ENCODE measurements at places on chromosomes 1 and 21. TPM values are rescaled to one million over a fixed set of nuclear protein-coding genes. Genes with fewer than 3 reads are reported as not detected.

The JMJD4 gene
- 15.0 TPM for total RNA-seq

The ZNF669 gene
- total RNA-seq = 8.3 TPM

The FCRL5 gene
- not detected for total RNA-seq

The CD48 gene
- not detected for total RNA-seq

GRCh38 chr21:32884062-32884461 is 112.5 kb upstream of the PAXBP1 start:
- peaks cover 4% of the 10 kb centered on the region for H3K4me1 ChIP-seq
- DNase-seq = no peak
- no peaks in the 10 kb centered on the region for H3K36me3 ChIP-seq
- peaks cover 15% of the 10 kb centered on the region for H3K27me3 ChIP-seq
- H3K4me3 ChIP-seq = no peak overlapping the region

DNA sequence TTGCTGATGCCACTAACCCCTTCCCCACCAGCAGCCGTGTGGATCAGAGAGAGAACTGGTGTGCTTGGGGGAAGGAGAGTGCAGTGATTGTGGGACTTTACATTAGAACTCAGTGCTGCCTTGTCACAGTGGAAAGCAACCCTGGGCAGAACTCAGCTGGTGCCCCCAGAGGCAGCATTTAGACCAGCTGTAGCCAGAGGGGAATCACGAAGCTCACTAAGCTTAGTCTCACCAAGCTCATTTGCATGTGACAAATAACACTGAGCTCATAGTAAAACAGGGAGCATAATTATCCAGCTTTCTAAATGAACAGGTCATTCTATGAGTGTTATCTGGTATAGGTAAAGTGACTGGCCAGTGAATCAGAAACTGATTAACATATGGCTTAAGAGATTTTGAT is 9.8 kb upstream of the SMAP2 start:
- H3K36me3 ChIP-seq = no peaks in the 10 kb centered on the region
- no peak for DNase-seq
- peaks cover 5% of the 10 kb centered on the region for H3K4me1 ChIP-seq
- no peak overlapping the region for H3K4me3 ChIP-seq
- no peak overlapping the region for H3K27ac ChIP-seq
- H3K27me3 ChIP-seq = peaks cover 5% of the 10 kb centered on the region

DNA sequence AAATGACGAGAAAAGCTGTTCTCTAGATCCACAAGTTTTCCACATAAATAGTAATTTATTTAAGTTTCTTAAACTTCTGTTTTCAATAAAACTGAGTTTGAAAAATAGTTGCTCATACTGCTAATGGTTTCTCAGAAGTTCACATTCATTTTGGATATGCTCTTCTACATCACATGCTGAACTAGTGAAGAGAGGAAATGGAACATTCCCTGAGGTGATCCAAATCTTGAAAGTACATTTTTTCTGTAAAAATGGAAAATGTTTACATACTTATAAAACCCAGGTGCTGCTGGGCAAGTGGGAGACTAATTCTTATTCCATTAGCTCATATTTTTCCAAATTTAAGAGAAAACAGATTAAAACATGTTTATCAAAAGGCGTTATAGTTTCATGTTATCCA is 111.7 kb downstream of the ADGRL4 start:
- no peaks in the 10 kb centered on the region for H3K27me3 ChIP-seq
- H3K27ac ChIP-seq = no peak overlapping the region
- DNase-seq = no peak
- peaks cover 19% of the 10 kb centered on the region for H3K4me1 ChIP-seq
- no peak overlapping the region for H3K4me3 ChIP-seq

DNA sequence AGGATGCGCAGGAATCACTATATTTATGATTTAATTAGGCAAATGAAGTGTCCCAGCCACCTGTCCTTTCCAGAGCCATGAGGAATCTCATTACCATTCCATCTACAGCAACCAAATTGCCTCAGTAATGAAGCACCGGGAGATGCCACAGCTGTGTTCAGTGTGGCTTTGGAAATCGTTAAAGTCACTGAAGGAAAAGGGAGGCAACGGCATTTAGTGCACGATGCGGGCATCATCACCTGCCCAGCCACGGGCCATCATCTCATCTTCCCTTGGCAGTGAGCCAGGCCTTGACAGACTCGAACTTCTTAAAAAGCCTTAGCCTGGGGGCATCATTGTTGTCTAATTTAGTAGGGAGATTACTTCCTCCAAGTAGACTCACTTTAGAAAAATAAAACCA is 67.8 kb downstream of the CNIH3 start:
- no peaks in the 10 kb centered on the region for H3K4me1 ChIP-seq
- H3K27ac ChIP-seq = no peak overlapping the region
- peaks cover 2% of the 10 kb centered on the region for H3K36me3 ChIP-seq

DNA sequence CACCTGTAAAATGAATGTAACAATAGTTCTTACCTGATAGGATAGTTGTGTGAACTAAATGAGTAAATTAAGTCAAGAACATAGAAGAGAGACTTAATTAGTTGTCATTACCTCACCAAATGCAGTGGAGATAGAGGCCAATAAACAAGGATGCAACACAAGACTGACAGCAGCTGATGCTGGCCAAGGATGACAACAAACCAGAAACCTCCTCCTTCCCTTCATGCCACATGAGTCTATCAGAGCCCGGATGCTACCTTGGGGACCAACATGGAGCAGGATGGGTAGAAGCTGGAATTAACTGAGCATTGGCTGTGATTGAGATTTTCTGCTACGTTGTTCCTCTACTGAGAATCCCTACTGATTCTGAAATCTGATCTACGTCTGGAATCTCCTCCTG is 30.3 kb upstream of the USP1 start:
- no peaks in the 10 kb centered on the region for H3K36me3 ChIP-seq
- no peaks in the 10 kb centered on the region for H3K27me3 ChIP-seq
- no peak overlapping the region for H3K4me3 ChIP-seq
- no peak for DNase-seq

DNA sequence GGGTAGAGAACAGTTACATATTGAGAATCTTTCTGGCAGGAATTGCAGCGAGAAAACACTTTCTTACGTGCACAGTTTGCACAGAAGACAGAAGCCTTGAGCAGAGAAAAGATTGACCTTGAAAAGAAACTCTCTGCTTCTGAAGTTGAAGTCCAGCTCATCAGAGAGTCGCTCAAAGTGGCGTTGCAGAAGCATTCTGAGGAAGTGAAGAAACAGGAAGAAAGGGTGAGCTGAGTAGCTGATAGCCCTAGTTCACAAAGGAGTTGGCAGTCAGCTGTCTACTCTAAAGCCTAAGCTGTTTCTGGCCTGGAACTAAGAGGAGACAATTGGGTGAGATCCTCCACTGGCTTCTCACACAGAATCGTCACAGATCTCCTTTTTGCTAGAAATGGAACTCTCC is 20.3 kb upstream of the SH3BGRL3 start:
- no peaks in the 10 kb centered on the region for H3K27me3 ChIP-seq
- H3K27ac ChIP-seq = no peak overlapping the region
- H3K4me3 ChIP-seq = no peak overlapping the region
- peaks cover 42% of the 10 kb centered on the region for H3K36me3 ChIP-seq
- H3K4me1 ChIP-seq = peaks cover 4% of the 10 kb centered on the region
- no peak for DNase-seq

- H3K27ac ChIP-seq = peak overlapping the region; percentile 50
- peaks cover 31% of the 10 kb centered on the region for H3K4me1 ChIP-seq
- no peaks in the 10 kb centered on the region for H3K27me3 ChIP-seq
- H3K36me3 ChIP-seq = peaks cover 4% of the 10 kb centered on the region
Measured at GRCh38 chr1:24393892-24394291, 19.7 kb downstream of the STPG1 start.

DNA sequence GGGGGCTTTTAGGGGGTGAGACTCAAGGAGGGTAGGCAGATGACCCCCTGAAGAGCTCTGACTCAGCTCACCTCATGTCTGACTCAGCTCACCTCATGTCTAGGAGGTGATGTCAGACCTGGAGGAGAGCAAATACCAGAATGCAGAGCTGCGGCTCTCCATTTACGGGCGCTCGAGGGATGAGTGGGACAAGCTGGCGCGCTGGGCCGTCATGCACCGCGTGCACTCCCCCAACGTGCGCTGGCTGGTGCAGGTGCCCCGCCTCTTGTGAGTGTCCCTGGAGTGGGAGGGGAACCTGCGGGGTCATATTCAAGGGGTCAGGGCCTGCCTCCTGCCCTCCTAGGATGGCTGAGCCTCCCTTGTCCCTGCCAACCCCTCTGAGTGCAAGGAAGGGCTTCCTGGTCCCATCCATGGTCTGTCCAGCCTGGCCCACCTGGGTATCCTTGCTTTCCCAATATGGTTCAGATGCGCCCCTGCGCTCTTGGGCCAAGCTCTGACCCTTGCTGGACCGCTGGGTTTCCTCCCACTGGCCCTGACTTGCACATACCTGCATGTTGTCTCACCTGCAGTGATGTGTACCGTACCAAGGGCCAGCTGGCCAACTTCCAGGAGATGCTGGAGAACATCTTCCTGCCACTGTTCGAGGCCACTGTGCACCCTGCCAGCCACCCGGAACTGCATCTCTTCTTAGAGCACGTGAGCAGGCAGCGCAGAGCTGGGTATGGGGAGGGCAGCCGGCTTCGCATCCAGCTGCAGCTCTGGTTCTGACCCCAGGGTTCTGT is 9.1 kb downstream of the AMPD2 start:
- DNase-seq = no peak
- no peaks in the 10 kb centered on the region for H3K27me3 ChIP-seq
- H3K36me3 ChIP-seq = peaks cover 35% of the 10 kb centered on the region
- H3K4me3 ChIP-seq = no peak overlapping the region
- no peak overlapping the region for H3K27ac ChIP-seq

DNA sequence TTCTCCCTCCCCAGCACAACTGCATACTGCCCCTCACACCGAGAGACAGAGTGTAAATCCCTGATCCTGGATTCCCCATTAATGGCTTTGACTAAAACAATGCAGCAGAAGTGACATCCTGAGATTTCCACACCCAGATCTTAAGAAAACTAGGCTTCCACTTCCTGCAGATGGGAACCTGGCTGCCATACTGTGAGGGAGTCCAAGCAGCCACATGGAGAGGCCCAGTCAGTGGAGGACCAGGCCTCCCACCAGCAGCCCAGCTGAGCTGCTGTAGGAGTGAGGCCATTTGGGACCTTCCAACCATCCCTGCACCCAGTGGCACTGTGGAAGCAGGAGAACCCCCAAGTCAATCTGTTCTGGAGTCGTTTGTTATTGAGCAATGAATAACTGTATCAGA is 120.6 kb downstream of the CRYAA start:
- no peaks in the 10 kb centered on the region for H3K27me3 ChIP-seq
- peaks cover 13% of the 10 kb centered on the region for H3K4me1 ChIP-seq
- no peak overlapping the region for H3K27ac ChIP-seq
- H3K4me3 ChIP-seq = no peak overlapping the region
- H3K36me3 ChIP-seq = no peaks in the 10 kb centered on the region

Measured in chondrocyte (in vitro differentiated cells).